ENCODE measurements at places on chromosomes 7 and 10. TPM values are rescaled to one million over a fixed set of nuclear protein-coding genes. Genes with fewer than 3 reads are reported as not detected.

GRCh38 chr10:4638099-4638498, 187.9 kb upstream of the AKR1E2 start:
- no peaks in the 10 kb centered on the region for H3K36me3 ChIP-seq
- no peaks in the 10 kb centered on the region for H3K4me1 ChIP-seq
- no peaks in the 10 kb centered on the region for H3K27me3 ChIP-seq
- H3K4me3 ChIP-seq, result no peak overlapping the region
- no peak for DNase-seq

Gene PNLIPRP1
- not detected for total RNA-seq

Gene WNT16
- total RNA-seq, result not detected

- H3K36me3 ChIP-seq, result no peaks in the 10 kb centered on the region
- no peaks in the 10 kb centered on the region for H3K4me1 ChIP-seq
- no peaks in the 10 kb centered on the region for H3K27me3 ChIP-seq
- H3K4me3 ChIP-seq, result no peak overlapping the region
These were observed 585.8 kb downstream of the LRMDA start for GRCh38 chr10:76017026-76017732.

DNA sequence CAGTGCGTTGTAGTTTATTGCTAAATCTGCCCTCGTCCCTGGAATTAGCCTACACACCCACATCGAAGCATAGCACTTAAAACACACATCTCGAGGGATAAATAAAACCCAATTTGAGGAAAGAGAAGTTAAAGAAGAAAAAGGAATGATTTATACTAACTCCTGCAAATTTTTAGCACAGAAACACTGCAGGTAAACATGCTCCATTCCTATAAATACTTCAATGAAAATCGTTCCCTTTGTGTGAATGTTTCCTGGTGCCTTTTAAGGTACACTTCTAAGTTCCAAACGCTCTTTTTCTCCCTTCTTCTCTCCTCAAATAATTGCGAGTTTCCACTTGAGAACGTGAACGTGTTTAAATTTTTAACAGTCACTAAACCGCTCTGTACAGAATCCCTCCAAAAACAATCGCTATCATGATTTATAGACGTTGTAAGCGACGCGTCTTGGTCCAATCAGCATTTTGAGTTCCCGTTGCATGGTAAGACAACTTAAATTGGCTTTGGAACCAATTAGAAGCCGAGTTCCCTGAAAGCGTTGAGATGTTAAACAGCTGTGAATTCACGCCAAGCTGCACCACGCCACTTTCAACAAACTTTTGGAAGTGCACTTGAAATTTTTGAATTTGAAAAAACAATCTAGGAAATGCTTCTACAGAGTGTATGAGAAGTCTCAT, 12.5 kb upstream of the EBLN1 start:
- H3K4me3 ChIP-seq, result peak overlapping the region; percentile 91
- no peaks in the 10 kb centered on the region for H3K4me1 ChIP-seq
- peaks cover 7% of the 10 kb centered on the region for H3K27me3 ChIP-seq
- H3K27ac ChIP-seq, result peak overlapping the region; percentile 96
- peaks cover 4% of the 10 kb centered on the region for H3K36me3 ChIP-seq

Gene GPER1
- total RNA-seq, result 0.59 TPM

- no peaks in the 10 kb centered on the region for H3K36me3 ChIP-seq
- peak; percentile 48 for DNase-seq
- H3K4me1 ChIP-seq, result no peaks in the 10 kb centered on the region
- no peak overlapping the region for H3K27ac ChIP-seq
These were observed 10.0 kb downstream of the HHEX start for GRCh38 chr10:92699518-92700381.

DNA sequence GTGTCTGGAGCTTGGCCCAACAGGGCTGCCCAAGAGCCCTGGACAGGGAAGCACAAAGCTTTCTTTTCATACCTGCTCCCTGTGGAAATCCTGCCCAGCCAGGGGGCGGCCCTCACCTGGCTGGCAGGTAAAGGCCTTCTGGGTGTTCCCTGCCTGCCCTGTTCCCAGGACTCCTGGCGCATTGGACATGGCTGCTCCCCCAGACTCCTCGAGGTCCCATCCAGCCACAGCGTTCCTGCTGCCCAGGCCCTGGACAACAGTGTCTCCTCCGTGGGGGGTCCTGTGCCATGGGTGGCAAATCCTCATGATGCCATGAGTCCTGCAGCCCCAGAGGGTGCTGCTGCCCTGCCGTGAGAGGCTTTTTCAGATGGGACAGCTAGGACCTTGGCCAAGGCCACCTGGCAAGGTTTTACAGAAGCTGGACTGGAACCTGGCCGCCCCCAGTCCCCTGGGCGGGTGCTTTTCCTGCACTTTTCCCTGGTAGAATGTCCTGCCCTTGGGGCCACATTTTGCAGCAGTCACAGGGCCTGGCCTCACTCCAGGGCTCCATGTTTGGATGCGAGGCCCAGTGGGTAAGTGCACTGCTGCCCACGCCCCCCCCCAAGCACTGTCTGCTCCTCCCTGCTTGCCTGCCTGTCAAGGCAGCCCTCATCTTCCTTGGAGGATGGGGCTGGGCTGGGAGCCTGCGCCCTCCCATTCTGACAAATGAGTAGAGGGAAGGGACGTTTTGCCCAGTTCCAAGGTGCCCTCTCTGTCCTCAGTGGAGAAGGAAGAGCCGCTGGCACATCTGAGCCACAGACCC, 60.7 kb downstream of the LHPP start:
- H3K4me1 ChIP-seq, result peaks cover 17% of the 10 kb centered on the region
- peaks cover 4% of the 10 kb centered on the region for H3K36me3 ChIP-seq
- H3K27ac ChIP-seq, result no peak overlapping the region
- DNase-seq, result no peak

Gene PTF1A
- not detected for total RNA-seq

DNA sequence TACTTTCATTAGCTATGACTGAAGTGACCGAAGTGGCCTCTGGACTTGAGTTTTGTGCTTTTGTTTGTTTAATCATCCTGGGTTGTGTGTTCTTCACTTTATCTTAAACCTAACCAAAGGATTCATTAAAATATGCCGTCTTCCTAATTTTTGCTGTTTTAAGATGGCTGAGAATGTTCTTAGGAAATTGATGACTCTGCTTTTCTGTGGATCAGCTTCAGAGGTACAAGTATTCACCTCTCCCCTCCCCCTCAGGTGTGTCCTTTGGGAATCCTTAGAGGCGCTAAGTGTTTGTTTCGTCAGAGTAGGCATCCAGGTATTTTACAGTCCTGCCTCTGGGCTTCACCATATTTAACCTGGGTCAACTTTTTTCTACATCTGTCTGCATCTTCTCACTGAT, 1.1 kb downstream of the CCDC126 start:
- peaks cover 6% of the 10 kb centered on the region for H3K27me3 ChIP-seq
- no peak for DNase-seq
- peak overlapping the region; percentile 96 for H3K27ac ChIP-seq
- peaks cover 16% of the 10 kb centered on the region for H3K4me1 ChIP-seq

Gene GIMAP2
- total RNA-seq, result not detected

DNA sequence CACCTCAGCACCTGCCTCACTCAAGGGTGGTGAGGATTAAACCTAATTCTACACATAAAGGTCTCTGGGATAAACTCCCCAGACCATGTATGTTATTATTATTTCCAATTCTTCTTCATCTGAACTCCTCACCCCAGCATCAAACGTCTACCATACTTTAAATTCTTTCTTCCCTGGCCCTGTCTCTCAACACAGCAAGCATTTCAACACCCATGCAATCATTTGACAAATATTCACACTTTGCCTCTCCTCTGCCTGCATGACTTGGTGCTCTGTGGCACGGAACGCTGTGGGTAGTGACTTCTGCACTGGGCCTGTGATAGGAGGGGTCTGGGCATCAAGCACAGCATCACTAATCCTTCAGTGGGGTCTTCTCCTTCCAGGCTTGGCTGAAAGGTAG, 490.8 kb downstream of the TNS3 start:
- DNase-seq, result no peak
- H3K27me3 ChIP-seq, result peaks cover 4% of the 10 kb centered on the region
- H3K4me3 ChIP-seq, result no peak overlapping the region
- H3K4me1 ChIP-seq, result no peaks in the 10 kb centered on the region
- no peaks in the 10 kb centered on the region for H3K36me3 ChIP-seq
- no peak overlapping the region for H3K27ac ChIP-seq

Gene LEP
- total RNA-seq, result not detected

Gene CLCN1
- total RNA-seq, result 0.56 TPM

Gene ANXA7
- total RNA-seq, result 35.9 TPM

DNA sequence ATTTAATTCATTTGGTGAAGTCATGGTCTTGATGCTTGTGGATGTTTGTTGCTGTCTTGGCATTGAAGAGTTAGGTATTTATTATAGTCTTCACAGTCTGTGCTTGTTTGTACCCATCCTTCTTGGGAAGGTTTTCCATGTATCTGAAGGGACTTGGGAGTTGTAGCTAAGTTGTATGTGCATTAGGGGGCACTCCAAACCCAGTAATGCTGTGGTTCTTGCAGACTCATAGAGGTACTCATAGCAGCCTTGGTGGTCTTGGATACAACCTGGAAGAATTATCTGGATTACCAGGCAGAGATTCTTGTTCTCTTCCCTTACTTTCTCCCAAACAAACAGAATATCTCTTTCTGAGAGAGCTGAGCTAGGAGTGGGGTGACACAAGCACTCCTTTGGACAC, 93.2 kb downstream of the ADCYAP1R1 start:
- H3K27ac ChIP-seq, result no peak overlapping the region
- no peaks in the 10 kb centered on the region for H3K4me1 ChIP-seq
- no peaks in the 10 kb centered on the region for H3K27me3 ChIP-seq
- H3K36me3 ChIP-seq, result no peaks in the 10 kb centered on the region
- no peak overlapping the region for H3K4me3 ChIP-seq

Gene GBF1
- 71.6 TPM for total RNA-seq

DNA sequence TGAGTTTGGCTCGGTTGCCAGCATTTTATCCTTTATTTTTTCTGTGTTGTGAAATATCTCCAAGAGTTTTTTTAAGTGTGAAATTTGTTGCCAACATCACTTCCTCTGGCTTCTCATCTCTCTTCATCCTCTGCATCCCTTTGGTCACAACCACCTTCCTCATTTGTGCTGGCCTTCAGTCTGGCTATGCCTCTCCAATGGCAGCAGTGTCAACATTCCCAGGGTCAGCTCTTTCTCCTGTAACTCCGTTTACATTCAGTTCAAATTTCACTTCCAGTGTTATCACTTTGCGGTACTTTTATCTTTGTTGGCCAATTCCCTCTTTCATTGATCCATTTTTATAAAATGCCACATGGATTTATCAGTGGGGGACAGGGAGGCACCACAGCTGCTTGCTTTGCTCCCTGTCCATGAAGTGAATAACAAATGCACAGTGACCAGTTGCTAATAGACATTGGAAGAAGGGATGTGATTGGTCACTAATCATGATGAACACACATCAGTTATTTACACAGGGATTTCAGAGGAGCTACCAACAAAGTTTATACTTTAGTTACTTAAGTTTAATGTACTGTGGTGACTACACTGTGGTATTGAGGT, 311.4 kb upstream of the LRGUK start:
- H3K4me3 ChIP-seq, result no peak overlapping the region
- H3K27ac ChIP-seq, result no peak overlapping the region
- H3K27me3 ChIP-seq, result peaks cover 2% of the 10 kb centered on the region
- H3K4me1 ChIP-seq, result peaks cover 13% of the 10 kb centered on the region
- no peaks in the 10 kb centered on the region for H3K36me3 ChIP-seq

- H3K4me3 ChIP-seq, result no peak overlapping the region
- H3K27me3 ChIP-seq, result peaks cover 15% of the 10 kb centered on the region
- H3K4me1 ChIP-seq, result peaks cover 5% of the 10 kb centered on the region
- H3K36me3 ChIP-seq, result no peaks in the 10 kb centered on the region
- DNase-seq, result no peak
- H3K27ac ChIP-seq, result no peak overlapping the region
These were observed 13.0 kb downstream of the OGDHL start for GRCh38 chr10:49749144-49749543.

Gene SCIN
- total RNA-seq, result not detected

DNA sequence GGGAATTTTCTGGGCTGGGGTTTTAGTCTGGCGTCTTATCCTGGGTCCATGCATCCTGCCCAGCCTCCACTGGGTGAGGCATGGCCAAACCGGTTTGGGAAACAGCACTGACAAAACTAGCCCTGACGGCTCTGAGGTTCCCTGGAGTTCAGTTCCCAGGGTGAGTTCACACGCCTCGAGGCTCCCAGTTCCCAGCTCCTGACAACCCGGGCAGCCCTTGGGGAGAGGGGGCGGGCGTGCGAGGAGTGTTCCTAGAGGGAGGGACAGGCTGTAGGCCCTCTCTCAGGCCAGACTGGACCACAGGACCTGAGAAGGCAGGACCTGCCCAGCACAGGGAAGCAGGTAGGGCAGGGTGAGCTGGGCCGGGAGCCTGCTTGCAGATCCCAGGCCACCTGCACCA, 82.3 kb upstream of the PPIF start:
- no peak overlapping the region for H3K27ac ChIP-seq
- H3K4me3 ChIP-seq, result peak overlapping the region; percentile 34
- H3K27me3 ChIP-seq, result peaks cover 48% of the 10 kb centered on the region
- no peak for DNase-seq

Gene CCDC71L
- 38.9 TPM for total RNA-seq

Gene SAMD9L
- not detected for total RNA-seq

DNA sequence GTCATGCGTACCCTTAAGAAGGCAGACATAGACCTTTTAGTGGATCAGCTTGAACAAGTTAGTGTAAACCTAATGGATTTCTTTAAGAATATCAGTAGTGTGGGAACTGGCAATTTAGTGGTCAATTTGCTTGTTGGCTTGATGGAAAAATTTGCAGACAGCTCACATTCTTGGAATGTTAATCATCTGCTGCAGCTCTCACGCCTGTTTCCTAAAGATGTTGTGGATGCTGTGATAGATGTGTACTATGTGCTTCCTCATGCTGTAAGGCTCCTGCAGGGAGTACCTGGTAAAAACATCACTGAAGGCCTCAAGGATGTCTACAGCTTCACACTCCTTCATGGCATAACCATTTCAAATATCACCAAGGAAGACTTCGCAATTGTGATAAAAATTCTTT, 103.4 kb downstream of the ABCA13 start:
- H3K27ac ChIP-seq, result no peak overlapping the region
- no peaks in the 10 kb centered on the region for H3K4me1 ChIP-seq
- no peaks in the 10 kb centered on the region for H3K27me3 ChIP-seq
- H3K36me3 ChIP-seq, result no peaks in the 10 kb centered on the region
- DNase-seq, result no peak

DNA sequence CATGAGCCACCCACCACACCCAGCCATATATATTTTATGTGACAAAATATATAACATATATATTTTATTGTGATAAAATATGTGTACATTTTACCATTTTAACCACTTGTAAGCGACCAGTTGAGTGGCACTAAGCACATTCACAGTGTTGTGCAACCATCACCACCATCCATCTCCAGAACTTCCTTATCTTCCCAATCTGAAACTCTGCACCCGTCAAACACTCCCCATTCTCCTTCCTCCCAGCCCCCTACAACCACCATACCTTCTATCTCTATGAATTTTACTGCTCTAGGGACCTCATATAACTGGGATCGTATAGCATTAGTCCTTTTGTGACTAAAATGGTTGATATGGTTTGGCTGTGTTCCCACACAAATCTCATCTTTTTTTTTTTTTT, 20.8 kb upstream of the CYTH3 start:
- H3K4me1 ChIP-seq, result peaks cover 4% of the 10 kb centered on the region
- no peaks in the 10 kb centered on the region for H3K36me3 ChIP-seq
- H3K27ac ChIP-seq, result no peak overlapping the region
- H3K4me3 ChIP-seq, result no peak overlapping the region
- DNase-seq, result no peak

Gene CDH23
- 2.0 TPM for total RNA-seq

Gene ADCY1
- total RNA-seq, result 51.9 TPM

Gene GIMAP1
- not detected for total RNA-seq

Gene PODXL
- total RNA-seq, result 12.3 TPM

- no peak overlapping the region for H3K4me3 ChIP-seq
- H3K27me3 ChIP-seq, result no peaks in the 10 kb centered on the region
- H3K4me1 ChIP-seq, result peaks cover 12% of the 10 kb centered on the region
- no peaks in the 10 kb centered on the region for H3K36me3 ChIP-seq
- no peak for DNase-seq
- H3K27ac ChIP-seq, result no peak overlapping the region
These were observed 7.5 kb downstream of the SAR1A start for GRCh38 chr10:70162892-70163201.

All from glutamatergic neuron (in vitro differentiated cells).